ENCODE measurements at places on chromosomes 1 and 21.
A peak's percentile ranks its signal among the peaks of the same experiment; 100 is the strongest.

- no peak for DNase-seq
Measured at GRCh38 chr1:183968386-183968785, 69.1 kb downstream of the COLGALT2 start.

GRCh38 chr21:33428669-33429068 is 25.5 kb downstream of the IFNGR2 start:
- no peak for DNase-seq

GRCh38 chr1:87869567-87869966 is 540.9 kb downstream of the LMO4 start:
- DNase-seq, result no peak

- no peak for DNase-seq
Measured at GRCh38 chr21:28893687-28894086, 99.0 kb downstream of the LTN1 start.

DNA sequence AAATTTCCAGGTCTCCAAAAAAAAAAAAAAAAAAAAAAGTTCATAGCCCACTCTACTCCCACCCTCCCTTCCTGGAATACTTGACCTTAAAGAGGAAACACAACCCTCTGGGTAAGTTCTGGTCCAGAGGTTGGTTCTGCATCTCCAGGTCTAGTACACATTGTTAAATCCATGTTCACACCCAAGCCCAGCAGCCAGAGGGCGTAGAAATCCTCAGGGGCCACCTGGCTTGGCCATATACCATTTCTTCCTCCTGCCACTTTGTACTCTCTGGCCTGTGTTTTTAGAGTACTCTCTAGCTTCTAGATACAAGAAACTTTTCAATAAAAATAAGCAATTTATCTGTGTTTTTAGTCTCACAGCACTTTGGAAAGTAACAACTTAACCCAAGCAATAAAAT is 89.3 kb downstream of the PHTF1 start:
- DNase-seq, result no peak

DNA sequence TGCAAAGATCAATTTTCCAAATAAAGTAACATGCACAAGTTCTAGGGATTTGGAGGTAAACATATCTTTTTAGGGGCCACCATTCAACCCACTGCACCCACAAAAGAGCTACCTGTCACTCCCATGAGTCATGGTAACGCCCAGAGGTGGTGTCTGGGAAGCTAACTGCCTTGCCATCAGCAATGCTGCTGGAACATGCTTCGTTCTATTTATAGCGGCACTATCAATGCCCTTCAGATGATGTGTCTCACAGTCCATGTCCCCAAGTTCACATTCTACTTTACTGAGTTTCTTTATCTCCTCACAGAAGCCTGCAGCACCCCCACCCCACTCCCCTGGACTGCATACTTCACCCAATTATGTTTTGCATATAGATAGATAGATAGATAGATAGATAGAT is 95.4 kb downstream of the LPAR3 start:
- no peak for DNase-seq

DNA sequence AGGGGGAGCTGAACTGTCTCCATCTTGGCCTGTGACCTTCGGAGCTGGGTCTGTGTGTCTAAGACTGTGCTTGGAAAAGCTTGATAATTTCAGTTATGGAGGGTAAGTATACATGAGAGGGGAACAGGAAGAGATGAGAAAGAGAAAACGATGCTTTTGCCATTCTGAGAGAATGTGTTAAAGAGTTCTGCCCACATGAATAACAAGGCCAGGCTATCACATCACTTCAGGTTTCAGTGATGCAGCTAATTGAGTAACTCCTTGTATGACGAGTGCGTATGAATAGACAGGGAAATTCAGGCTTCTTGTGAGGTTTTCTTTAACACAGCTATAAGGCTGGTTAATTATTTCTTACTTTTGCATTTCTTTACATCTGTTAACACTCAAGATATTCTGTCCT is 81.0 kb downstream of the PLPPR5 start:
- DNase-seq, result no peak

DNA sequence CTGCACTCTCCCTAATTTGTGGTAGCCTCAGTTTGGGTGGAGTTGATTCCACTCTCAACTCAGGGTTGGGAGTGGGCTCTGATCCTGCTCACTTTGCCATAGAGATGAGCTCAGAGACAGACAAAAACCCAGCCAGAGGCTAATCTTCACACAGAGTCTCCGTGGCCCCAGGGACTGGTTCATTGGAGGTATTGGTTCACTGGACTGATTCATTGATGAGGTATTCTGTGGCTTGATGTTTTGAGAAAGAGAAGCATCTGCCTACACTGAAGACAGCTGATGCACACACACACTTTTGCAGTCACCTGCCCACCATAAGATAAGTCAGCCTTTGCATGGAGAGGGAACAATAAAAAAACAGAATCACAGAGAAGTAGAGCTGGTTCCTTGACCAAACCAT is 183.8 kb downstream of the AJAP1 start:
- DNase-seq, result no peak

DNA sequence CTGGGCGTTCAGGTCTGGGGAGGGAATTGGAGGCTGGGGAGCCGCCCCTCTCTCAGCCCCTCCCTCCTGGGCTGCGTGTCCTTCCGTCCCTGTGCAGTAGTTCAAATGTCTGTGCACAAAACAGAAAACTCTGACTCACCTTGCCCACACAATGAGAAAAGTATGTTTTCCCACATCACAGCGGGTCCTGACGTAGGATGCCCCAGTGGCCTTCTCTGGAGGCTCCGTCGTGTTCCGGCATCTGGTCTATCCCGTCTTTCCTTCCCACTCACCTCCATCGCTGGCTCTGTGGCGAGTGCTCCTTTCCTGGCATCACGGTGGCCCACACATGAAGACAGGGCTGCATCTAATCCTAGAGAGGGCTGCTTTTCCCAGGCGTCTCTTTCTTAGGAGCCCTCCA is 224.0 kb downstream of the KAZN start:
- no peak for DNase-seq

- DNase-seq, result no peak
Measured at GRCh38 chr1:116529199-116529631, 41.6 kb downstream of the CD58 start.

DNA sequence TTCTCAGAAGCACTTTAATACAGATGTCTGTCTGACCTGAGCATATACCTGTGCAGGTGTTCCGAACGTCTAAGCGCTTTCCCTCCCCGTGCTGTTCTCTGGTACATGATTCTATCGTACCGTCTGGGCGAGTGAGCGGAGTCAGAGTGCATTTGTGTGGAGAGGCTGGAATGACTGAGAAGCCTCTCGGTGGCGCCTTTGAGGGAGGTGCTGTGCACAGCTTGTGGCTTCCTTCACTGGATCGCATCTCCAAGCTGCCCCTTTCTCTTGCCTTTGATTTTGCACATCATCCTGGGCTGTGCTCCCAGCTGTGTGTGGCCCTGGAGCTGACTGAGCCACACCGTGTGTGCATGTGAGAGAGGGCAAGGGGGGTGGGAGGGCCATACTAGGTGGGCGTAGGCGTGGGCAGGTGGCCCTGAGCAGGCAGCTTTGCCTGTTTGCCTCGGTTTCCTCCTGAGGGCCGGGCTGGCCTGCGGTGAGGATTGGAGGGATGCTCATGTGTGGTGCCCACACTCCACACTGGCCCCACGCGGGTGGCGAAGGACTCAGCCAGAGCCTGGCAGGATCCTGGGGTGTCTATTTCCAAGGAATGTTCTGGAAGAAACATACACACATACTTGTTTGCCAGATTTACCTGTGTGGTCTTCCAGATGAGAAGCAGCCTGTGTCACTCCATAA is 105.3 kb downstream of the ADARB1 start:
- DNase-seq, result no peak

DNA sequence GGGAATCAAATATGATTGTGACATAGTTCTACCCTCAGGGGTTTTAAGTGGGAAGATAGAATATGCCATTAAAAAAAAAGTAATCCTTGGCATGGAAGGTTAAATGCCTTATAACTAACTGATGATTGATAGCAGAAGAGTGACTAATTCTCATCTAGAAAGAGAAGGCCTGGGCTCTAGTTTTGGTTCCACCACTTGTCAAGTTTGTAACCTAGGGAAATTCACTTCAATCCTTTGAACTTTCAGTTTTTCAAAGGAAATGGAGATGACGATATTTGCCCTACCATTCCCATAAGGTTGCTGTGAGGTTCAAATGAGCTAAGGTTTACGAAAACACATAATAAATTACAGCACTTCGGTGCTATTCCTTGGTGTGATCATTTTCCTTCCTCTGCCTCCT is 88.5 kb downstream of the GPR88 start:
- no peak for DNase-seq

DNA sequence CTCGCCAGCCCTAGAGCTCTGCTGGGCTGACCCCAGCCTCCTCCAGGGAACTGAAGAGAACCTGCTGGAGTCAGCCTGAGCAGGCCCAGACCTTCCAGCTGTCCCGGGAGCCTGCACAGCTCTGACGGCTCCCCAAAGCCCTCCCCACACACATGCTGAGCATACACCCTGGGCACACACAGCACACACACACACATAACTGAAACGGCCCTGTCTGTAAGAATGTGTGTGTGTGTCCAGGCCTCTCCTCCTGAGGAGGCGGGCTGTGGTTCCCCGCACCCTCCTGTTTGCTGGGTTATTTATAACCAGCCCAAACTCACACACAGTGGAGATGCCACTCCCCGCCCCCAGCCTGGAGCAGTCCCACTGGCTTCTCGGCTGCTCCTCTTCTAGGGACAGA is 20.2 kb downstream of the SDC3 start:
- no peak for DNase-seq

GRCh38 chr1:219659684-219660083 is 46.8 kb upstream of the ZC3H11B start:
- DNase-seq, result peak; percentile 40

DNA sequence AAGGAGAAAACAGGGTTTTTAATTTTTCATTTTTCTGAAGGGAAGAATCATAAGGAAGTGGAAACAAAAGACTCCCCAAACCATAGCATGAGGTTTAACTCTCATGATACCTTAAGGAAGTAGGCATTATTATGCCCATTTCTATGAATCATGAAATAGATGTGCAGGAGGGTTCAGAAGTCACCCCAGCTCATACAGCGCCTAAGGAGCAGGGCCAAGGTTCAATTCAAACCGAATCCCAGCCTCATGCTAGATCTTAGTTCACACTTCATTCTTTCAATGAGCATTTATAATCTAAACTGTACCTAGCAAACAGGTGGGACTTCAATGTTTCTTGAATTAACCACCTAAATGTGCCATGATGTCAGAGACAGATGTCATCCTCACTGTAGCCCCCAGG is 111.9 kb upstream of the SLC25A33 start:
- DNase-seq, result no peak

DNA sequence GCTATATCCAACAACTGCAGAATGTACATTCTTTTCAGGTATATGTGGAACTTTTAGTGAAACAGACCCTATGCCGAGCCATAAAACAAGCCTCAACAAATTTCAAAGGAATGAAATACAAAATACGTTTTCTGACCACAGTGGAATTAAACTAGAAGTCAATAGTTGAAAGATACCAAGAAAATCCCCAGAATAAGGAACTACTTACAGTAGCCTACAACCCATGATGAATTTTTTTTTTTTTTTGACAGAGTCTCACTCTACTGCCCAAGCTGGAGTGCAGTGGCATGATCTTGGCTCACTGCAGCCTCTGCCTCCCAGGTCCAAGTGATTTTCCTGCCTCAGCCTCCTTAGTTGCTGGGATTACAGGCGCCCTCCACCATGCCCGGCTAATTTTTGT is 83.4 kb downstream of the RUNX3 start:
- DNase-seq, result no peak

GRCh38 chr1:114033216-114033706 is 54.0 kb downstream of the OLFML3 start:
- no peak for DNase-seq

DNA sequence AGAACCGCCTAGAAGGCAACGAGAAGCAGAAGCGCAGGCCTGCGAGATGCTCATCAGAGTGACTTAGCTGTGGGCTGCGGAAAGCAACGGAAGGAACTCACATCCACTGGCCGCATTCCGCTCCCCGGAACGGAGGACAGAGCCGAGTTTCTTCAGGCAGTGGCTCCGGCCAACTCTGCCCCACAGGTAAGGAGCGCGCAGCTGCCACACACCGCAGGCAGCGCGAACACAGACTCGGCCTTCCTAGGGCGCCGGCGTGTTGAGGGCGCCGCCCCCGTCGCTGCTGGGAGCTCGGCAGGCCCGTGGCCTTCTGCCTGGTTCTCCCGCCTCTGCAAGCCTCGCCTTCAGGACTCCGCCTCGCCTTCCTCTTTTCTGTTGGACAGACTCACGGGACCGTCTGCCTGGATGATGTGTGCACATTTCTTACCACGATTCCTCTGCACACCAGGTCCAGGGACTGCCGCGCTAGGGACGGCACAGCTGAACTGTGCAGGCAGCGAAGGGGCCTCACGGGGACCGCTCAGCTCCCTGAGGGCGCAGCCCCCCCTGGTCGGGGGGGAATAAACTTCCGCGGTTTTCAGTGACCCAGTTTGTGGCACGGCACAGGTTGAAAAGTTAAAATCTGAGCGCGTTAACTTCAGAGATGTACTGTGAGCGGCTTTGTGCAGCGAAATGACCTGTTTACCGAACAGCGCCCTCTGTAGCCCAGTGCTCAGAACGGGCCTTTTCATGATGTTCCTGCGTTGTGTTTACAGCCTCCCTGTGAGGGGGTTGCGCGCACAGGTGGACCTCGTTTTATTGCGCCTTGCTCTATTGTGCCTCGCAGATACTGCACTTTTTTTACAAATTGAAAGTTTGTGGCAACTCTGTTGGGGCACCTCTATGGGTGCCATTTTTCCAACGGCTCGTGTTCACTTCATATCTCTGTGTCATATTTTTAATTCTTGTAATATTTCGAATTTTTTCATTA is 15.8 kb downstream of the TCP10L start:
- peak; percentile 90 for DNase-seq

- DNase-seq, result peak; percentile 2
Measured at GRCh38 chr1:176959191-176959820, 205.2 kb downstream of the ASTN1 start.

DNA sequence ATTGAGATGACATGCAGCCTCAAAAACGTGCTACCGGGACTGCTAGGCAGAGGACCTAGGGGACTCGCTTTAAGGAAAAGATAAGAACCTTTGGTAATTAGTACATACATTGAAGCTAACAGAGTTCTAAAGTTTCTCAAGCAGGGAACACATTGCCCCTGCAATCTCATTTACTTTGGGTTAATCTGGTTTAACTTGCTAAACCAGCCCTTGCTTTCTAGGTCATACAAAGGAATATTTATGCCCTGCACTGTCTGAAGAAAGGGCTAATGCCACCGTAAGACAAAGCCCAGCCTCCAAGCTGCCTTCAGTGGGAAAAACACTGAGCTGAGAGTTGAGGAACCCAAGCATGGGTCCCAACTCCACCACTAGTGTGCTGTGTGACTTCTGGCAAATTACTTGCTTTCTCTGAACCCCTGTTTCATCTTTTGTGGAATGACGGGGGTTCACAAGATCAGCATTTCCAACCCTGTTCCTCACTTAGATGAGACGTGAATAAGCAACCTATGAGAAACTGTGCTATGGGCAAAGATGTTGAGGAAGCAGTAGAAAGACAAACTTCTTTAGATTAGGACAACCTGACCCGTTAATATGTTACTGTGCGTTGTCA is 66.3 kb downstream of the VWA5B1 start:
- no peak for DNase-seq

Measured in NCI-H345 (cell line).